Activated CD8-positive, alpha-beta T cell treated with anti-CD3 and anti-CD28 coated beads for 36 hours (primary cell): ENCODE measurements at places on chromosomes 2 and 18.
A peak's percentile ranks its signal among the peaks of the same experiment; 100 is the strongest.

GRCh38 chr18:34511435-34511834 lies 198.7 kb upstream of the DTNA start:
- no peak for DNase-seq

DNA sequence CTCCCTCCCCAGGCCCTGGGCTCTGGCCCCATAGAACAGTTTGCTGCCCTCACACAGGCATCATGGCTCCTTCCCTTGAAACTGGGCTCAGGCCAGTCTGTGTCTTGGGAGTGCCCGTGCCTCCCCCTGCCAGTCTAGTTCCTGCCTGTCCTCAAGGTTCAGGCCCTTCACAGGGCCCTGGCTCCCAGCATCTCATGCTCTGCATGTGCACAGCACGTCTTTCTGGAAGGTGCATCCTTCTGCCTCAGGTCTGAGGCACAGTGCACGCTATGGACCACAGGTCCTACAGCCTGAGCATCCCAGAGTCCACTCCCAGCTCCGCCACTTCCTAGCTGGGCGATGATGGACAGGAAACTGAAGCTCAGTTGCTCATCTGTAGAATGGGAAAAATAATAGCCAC lies 35.6 kb upstream of the FOSL2 start:
- no peak for DNase-seq

GRCh38 chr18:36183033-36183432 lies 4.3 kb upstream of the MOCOS start:
- DNase-seq = no peak

DNA sequence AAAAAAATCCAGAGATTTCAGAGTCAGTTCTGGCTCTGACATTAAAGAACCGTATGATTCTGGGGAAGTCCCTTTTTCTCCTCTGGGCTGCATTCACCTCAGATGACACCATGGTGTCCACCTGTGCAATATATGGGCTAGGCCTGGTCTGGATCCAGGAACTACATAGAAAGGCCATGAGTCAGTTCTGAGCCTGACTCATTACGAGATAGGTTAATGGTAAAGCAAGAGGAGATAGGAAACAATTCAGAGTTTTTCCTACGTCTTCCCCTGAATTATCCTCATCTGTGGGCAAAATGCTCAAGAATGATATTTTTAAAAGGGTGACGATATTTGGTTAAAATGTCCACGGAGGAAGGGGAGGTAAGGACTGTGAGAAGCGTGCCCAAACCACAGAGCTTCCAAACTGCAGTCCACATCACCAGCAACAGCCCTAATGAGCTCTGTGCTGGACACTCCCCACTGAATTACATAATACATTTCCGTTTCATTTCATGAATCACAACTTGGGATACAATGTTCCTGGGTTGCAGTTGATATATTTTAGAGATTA lies 180.1 kb upstream of the OSR1 start:
- DNase-seq = no peak

DNA sequence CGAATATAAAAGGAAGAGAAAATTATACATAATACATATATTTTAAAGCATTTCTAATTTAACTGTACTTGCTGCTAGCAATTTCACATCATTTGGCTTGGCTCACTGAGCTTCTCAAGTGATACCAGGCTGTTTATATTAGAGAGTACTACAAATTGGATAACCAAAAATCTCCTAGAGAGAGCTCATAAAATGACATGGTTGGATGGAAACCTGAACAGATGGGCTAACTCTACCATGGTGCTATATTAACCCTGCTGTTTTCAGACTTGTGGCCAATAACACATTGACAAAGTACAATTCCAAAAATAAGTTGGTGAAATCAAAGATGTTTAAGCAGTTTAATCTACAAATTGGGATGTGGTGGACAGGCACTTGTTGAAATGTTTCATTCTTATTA lies 364.4 kb upstream of the GCFC2 start:
- DNase-seq = no peak

DNA sequence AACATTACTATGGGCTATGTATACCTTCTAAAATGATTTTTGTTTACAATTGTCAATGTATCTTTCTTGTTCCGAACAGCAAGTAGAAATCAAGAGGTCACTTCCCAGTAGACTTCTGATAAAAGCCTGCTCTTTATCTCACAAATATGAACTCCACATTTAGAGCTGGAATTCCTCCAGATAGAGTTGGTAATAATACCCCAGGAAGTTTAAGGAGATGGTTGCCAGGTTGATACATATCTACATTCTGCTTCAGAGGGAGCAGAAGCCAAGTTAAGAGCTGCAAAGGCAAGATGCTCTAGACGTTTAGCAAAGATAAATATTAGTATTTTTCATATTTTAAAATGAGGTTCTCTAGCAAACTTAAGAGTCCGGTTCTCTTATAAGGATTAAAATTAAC lies 267.0 kb downstream of the ERBB4 start:
- DNase-seq = no peak

DNA sequence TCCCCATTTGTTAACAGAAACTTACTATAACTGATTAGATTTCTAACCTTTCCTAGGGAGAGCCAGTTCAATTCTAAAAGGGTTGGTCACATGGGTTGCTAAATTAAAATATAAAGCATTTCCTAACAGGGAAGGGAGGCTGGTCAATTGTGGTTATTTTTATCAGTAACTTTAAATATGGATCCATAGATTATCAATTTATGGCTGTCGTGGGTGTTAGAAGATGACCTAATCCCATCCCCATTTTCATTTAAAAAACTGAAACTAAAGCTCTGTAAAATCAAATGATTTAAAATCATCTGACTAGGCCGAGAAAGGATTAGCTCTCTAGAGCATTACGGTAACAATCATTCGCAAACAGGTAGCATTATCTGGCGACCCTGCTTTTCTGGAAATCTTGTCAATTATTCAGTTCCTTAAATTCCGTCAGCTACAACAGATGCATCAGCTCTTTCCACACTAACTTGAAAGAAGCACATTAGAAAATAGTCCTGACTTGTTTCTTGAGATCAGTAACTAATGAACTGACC lies 953 bp upstream of the HNRNPA3 start:
- no peak for DNase-seq

GRCh38 chr2:179096090-179096489 lies 46.2 kb upstream of the CCDC141 start:
- peak; percentile 38 for DNase-seq

GRCh38 chr2:240638512-240639160 lies 13.4 kb downstream of the GPR35 start:
- DNase-seq = no peak

DNA sequence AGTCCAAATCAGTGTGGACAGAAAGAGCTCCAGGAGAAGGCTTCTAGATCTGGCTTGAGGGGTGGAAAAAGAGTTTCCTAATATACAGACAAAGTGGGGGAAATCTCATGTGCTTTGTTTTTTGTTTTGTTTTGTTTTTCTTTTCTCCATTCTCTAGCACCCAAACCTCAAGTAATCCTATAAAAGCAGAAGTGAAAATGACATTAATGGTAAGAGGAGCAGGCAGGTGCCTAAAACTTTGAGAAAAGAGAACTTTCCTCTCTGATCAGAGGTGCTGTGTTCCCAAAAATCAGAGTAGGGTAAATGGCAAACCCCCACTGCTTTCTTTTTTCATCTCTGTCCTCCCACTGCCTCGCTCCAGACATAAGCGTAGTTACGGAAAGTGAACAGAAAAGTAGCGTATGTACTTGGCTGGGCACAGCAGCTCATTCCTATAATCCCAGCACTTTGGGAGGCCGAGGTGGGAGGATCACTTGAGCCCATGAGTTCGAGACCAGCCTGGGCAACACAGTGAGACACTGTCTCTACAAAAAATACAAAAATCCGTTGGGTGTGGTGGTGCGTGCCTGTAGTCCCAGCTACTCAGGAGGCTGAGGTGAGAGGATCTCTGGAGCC lies 77.8 kb downstream of the FAM161A start:
- DNase-seq = no peak

DNA sequence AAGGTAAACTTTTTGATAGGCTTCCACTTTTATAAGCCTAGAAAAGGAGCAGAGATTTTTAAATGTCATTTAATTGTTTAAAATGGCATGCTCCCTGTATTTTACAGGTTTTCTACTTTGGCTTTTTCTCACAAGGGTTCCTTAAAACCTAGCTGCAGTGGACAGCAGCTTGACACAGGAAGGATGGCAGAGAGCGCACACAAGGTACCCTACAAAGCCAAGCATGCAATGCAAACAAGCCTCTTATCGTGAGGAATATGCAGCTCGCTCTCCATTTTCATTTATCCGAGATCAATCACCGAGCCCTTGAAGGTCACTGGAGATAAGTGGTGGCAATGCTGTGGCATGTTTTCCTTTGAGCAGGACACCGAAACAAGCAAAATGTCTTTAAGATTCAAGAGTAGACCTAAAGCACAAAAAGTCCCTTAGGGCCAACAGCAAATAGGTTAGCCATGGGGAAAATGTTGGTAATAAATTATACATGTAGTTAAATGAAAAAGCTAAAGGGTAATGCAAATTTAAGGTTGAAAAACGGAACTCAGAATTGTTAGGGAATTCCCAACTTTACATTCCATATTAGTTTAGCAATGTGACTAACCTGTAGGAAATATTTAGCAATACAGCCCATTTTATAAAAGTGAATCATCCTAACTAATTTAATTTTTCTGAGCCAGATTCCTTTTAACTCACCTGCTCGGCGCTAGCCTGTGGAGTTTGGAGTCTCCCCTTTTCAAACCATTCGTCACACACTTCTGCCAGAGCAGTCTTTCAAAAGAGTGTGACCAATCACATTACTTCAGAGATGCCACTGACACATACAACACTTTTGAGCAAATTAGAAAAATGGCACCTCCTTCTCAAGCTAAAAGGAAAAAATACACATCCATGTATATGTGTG lies 337.9 kb upstream of the PKDCC start:
- DNase-seq = no peak

GRCh38 chr2:241120440-241120839 lies 18.4 kb upstream of the MTERF4 start:
- DNase-seq = no peak

DNA sequence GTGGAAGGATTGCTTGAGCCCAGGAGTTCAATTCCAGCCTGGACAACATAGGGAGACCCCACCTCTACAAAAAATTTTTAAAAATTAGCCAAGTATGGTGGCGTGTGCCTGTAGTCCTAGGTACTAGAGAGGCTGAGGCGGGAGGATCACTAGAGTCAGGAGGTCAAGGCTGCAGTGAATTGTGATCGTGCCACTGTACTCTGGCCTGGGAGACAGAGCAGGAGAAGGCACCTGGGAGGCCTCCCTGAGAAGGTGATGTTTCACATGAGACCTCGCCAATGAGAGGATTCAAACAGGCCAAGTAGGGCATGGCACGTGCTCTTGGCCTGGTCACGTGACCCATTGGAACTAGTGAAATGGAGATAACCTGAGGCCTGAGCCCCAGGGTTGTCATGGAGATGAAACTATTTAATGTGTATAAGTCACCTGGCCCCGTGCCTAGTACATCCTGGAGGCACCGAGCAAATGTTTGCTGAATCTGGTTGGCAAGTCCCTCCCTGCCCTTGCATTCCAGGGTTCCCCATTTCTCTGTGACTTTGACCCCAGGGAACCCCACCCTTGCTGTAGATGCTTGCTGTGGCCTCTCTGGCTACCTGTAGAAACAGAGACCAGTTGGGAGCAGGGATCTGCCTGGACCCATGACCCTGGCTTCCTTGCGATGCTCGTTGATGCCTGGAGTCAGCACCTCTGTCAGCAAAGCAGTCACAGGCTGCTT lies 26.1 kb upstream of the ROCK2 start:
- DNase-seq = no peak

- DNase-seq = peak; percentile 44
These were observed 412 bp downstream of the GPD2 start for GRCh38 chr2:156436497-156437085.

DNA sequence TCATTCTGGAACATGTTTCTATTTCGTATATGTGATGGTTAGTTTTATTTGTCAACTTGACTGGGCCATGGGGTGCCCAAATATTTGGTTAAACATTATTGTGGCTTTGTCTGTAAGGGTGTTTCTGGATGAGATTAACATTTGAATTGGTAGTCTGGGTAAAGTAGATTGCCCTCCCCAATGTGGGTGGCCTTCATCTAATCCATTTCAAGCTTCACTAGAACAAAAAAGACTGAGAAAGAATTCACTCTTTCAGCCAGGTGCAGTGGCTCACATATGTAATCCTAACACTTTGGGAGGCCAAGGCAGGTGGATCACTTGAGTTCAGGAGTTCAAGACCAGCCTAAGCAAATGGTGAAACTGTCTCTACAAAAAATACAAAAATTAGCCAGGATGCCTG lies 55.7 kb upstream of the TANC1 start:
- no peak for DNase-seq

DNA sequence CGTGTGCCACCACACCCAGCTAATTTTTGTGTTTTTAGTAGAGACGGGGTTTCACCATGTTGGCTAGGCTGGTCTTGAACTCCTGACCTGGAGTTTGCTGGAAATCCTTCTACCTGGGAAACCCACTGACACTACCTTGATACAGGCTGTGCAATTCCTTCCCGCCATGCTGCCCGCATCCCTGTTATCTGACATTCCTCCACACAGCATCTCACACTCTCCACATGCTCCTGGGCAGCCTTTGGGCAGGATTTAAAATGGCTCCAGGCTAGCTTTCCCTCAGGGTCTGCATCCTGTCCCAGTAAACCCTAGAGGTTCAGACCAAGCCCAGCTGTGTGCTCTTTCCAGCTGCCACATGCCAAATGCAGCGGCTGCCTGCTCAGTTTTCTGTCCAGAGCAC lies 319.5 kb upstream of the CXCR4 start:
- DNase-seq = no peak

GRCh38 chr18:59959073-59959472 lies 59.3 kb downstream of the PMAIP1 start:
- DNase-seq = no peak

DNA sequence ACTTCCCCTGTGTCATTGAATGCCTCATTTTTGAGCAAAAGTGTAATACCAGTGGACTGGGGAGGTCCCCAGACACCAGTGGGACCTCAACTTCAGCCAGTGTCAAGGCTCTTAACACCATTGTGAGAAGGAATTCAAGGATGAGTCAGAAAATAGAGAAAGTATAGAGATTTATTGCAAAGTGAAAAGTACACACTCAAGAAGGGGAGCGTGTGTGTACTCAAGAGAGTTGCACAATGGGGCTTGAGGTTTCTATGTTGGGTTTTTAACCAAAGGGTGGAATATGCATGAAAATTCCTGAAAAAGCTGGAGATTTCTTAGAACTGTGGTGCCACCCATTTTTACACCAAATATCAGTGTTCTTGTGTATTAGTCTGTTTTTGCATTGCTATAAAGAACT lies 81.9 kb downstream of the ADCYAP1 start:
- no peak for DNase-seq

DNA sequence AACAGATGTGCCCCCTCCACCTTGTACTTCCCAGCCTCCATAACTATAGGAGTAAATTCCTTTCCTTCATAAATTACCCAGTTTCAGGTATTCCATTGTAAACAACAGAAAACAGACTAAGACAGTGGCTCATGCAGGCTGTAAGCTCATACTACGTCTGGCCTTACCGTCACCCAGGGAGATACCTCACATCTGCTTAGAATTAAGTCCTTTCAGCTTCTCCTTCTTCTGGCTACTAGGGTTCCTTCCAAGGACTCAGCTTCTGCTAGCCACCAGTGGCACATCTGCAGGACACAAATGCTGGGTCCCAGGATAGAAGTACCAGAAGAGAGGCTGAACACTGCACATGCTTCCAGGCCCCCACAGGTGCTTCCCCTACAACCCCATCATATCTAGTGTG lies 22.4 kb upstream of the FEZ2 start:
- DNase-seq = no peak

- DNase-seq = no peak
These were observed 157.3 kb downstream of the DYSF start for GRCh38 chr2:71610671-71611070.
